ENCODE measurements at places on chromosomes 3 and 15.

DNA sequence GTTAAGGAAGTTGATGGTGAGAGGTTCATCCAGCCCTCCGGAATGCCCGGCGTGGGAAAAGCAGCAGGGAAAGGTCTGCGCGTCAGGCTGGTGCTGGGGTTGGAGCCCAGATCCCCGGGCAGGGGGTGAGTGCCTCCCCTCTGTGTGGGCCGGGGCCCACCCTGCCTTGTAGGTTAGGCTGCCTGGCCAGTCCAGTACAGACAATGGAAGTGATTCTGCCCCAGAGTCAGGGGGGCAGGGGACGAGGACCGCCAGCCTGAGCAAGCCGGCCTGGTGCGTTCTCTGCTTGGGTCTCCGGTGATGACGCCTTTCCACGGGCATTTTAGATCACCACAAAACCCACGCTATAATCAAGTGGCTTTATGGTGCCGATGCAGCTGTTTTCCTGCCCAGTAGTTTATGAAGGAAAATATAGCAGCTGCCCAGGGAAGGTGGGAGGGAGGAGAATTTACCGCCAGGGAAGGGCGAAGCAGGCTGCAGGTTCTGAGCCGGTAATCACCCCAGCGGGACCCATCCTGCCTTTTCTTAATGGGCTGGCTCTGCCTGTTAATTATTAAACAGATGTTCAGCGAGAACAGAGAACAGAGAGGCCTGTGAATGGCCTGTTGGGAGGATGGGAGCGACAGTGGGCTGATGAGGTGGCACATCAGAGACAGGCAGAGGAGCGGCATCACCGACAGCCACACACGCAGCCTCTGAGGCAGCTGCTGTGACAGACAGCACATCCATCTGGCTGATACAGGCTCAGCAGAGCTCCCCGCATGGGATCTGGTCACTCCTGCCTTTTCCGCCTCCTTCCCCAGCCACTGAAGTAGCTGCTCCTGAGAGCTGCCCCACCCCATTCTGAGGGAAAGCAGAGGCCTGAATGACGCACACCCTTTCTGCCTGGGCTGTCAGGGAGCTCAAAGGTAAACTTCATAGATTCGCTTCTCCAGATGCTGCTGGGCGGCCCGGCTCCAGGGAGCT lies 35.2 kb downstream of the BDH1 start:
- DNase-seq: no peak

DNA sequence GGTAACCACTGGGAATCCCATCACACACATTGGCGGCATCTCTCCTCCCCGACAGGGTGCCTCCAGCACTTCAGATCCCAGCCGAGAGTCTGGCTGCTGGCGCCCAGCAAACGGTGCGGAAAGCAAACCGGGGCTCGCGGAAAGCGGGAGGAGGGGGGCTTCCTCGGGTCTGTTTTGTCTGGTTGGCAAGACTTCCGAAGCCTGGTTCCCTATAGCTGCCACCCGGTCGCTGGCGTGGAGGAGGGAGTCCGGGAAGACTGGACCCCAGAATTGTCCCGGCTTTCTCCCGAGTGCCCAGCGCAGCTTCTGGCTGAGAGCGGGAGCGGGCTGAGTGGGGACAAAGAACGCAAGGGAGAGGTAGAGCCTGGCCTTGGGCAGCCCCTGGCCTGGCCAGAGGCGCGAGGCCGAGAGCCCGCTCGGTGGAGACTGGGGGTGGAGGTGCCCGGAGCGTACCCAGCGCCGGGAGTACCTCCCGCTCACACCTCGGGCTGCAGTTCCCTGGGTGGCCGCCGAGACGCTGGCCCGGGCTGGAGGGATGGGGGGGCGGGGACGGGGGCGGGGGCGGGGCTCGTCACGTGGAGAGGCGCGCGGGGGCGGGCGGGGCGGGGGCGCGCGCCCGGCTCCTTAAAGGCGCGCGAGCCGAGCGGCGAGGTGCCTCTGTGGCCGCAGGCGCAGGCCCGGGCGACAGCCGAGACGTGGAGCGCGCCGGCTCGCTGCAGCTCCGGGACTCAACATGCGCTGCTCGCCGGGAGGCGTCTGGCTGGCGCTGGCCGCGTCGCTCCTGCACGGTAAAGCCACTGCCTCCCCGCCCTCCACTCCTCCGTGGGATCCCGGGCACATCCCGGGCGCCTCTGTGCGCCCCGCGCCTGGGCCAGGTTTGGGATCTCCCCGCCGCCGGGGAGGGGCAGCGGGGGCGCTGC lies at the start of gene CHRNA7:
TSS of gene CHRNA7 (plus strand) at position 654 of the 920 bp plus-strand sequence. CDS start at position 734, 80 bp downstream.
- DNase-seq: no peak

- DNase-seq: peak; percentile 6
Observed at GRCh38 chr3:101936419-101937356, 87.4 kb downstream of the NFKBIZ start.

GRCh38 chr3:193874997-193875593 lies 260.9 kb upstream of the HES1 start:
- no peak for DNase-seq

- no peak for DNase-seq
Observed at GRCh38 chr3:144096016-144096415, 124.4 kb downstream of the DIPK2A start.

DNA sequence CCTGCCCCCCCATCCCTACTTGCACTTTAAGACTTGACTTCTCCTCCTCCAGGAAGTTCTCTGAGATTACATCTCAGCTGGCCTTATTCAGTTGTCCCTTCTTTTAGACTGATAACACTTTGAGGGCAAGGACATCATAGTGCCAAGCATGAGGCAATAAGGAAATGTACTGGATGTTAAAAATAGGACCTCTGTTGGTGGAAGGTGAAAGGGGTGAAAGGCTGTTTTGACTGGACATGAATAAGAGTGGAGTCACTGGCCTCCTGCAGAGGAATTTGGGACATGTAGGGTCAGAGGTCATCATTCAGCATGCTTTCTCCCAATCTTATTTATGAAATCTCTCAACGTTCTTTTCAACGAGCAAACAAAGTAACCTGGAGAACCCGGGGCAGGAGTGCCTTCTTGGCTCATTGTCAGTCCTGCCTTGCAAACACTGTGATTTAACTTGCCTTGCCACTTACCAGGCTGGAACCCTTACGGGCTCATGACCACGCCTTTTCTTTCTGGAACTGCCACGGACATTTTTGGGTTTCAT lies 38.6 kb downstream of the TRIM71 start:
- DNase-seq: no peak

- DNase-seq: no peak
Observed at GRCh38 chr15:72382146-72382545, 6.3 kb upstream of the HEXA start.

- DNase-seq: no peak
Observed at GRCh38 chr3:44355362-44356033, 16.9 kb downstream of the TCAIM start.

GRCh38 chr3:187705164-187705563 lies 2.8 kb upstream of the RTP2 start:
- DNase-seq: no peak

DNA sequence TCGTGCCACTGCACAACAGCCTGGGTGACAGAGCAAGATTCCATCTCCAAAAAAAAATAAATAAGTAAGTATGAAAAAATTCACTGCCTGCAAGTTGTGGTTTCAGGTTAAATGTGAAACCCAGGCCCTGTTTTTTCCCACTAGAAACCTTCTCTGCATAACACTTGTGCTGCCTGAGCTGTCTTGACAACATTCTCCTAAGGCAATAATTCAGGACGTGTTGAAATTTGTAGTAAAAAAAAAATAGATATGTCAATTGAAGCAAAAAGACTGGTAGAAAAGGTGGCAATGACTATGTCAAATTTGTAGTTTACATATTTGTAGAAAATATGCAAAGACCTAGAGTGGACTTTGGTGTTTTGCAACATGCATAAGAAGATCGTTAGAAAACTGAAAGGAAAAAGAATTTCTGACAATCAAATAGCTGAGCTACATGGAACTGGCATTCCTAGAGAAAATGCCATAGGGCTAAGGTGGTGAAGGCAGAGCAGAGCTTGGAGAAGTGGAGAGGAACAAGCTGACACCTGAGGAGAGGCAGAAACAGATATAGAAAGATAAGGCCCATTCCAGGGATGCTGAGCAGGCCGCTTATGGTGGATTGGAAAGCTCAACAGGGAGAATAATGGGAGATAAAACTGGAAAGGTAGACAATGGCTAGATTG lies 150.2 kb downstream of the PLCH1 start:
- DNase-seq: no peak

- no peak for DNase-seq
Observed at GRCh38 chr3:81846988-81847387, 85.5 kb upstream of the GBE1 start.

DNA sequence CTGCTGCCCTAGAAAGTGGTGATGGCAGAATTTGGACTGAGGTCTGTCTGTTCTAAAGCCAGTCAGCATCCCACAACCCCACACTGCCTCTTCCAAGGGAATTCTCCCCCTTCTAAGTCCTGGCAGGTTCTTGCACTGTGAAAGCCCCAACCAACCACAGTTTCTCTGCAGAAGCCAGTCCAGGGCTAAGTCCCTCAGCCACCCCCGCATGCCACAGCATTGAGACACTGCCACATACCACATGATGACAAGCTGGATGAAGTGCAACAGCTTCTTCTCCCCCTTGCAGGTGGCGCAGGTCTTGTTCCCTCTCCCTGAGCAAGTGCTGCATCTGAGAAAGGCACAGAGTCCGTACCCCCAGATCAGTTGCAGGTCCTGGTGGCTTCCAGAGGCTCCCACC lies 18.6 kb downstream of the SSUH2 start:
- DNase-seq: no peak

DNA sequence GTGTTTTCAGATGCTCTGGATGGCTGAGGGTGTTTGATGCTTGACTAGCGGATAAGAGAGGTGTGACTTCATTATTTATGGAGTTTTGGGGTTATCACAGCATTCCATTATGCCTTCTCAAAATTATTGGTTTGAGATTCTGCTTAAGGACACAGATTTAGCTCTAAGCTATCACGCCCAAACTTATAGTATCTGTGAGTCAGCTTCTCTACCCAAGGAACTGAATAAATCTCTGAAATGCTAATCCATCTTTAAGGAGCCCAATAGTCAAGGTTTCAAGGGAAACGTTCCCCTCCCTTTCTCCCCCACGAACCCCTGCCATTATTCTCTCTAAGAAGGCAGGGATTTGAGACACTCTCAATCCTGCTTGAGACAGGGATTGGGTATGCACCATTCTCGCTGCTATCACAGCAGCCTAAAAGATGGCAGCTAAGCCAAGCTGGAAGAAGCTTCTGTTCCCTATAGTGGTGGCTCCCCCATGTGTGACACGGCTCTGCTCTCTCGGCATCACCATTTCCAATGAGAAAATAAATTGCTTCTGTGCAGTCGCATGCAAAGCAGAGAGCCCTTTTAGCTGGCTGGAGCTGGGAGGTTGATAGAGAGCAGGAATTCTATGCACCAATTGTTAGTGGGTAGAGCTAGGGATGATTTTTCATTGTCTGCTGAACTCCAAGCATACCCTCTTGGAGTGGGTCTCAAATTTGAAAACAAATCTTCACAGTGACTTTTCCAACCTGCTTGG lies 151.1 kb downstream of the IL20RB start:
- DNase-seq: no peak

DNA sequence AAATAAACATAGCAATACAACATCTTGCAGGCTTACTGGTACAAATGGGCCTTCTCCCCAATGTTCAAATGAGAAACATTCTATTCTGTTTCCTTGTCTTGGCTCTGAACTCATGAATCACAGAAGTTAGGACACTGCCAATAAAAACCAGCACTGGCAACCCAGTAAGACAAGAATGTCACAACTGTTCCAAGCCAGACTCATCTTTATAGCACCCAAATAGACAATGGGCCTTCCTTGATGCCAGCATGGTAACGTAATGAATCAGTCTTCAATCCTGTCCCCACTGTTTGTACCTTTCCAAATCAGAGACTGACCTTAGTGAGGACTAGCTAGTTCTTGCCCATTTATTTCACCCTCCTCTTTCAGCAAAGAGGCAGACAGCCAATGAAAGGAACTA lies 14.1 kb upstream of the RPS17 start:
- DNase-seq: no peak

- no peak for DNase-seq
Observed at GRCh38 chr15:32927124-32927523, 209.3 kb downstream of the GREM1 start.

- no peak for DNase-seq
Observed at GRCh38 chr3:160023476-160023875, 34.8 kb downstream of the IL12A start.

- DNase-seq: no peak
Observed at GRCh38 chr3:23162934-23163333, 40.2 kb upstream of the UBE2E2 start.

- DNase-seq: no peak
Observed at GRCh38 chr15:80978685-80979329, 10.8 kb downstream of the MESD start.

GRCh38 chr3:71577011-71577410 lies 6.5 kb downstream of the FOXP1 start:
- no peak for DNase-seq

DNA sequence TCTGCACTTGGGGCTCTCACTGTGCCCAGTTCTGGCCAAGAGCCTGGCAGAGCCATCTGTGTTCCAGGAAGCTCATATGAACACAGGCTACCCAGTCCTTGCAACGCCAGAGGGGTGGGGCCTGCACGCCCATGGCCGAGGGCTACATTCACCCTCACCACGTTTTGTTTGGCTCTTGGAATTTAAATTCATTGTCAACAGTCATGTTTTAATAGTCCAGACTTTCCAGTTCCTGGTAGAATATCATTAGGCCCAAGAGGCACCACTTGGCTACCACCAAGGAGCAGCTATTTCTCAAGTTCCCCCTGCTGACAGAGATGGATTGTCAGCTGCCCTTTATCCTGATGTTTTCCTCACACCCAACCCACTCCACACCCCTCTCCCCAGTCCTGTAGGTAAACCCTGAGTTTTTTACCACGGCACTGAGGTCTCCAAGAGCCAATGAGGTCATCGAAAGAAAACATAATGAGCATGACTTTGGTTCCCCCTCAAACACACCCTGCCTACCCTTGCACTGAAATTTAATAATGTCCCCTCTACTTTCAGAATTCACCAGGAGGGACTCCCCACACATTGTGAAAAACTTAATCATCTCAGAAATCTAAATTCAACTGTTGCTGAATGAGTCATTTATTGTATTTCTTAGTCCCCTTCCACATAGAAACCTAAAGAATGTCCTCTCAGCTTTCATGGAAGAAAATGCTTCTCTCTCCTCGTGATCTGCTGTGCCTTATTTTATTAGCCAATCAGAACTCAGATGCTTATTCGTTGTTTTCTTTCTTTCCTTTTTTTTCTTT lies 125.1 kb downstream of the SHQ1 start:
- DNase-seq: no peak

- DNase-seq: no peak
Observed at GRCh38 chr3:119302697-119303551, 8.7 kb downstream of the ARHGAP31 start.

GRCh38 chr3:128275316-128276145 lies 122.2 kb downstream of the EEFSEC start:
- no peak for DNase-seq

DNA sequence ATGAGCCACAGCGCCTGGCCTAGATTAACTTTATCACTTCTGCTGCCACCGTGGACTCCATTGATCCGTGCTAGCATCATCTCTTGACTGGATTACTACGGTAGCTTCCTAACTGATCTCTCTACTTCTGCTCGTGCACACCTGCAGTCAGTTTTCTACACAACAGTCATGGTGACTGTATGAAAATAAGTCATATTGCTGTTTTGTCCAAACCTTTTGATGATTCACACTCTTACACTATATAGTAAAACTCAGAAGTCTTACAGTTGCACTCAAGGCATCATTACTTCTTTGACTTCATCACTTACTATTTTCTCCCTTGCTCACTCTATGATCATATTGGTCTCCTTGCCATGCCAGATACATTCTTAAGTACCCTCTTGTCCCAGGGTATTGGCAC lies 10.1 kb downstream of the PDCD6IP start:
- DNase-seq: no peak
